ENCODE measurements at places on chromosomes 16 and 17.

GRCh38 chr17:63267846-63268245 lies 178.3 kb downstream of the CYB561 start:
- DNase-seq = no peak

GRCh38 chr17:35073183-35073790 lies 9.8 kb upstream of the RFFL start:
- DNase-seq = no peak

GRCh38 chr16:84056933-84057332 lies 14.3 kb upstream of the SLC38A8 start:
- no peak for DNase-seq

DNA sequence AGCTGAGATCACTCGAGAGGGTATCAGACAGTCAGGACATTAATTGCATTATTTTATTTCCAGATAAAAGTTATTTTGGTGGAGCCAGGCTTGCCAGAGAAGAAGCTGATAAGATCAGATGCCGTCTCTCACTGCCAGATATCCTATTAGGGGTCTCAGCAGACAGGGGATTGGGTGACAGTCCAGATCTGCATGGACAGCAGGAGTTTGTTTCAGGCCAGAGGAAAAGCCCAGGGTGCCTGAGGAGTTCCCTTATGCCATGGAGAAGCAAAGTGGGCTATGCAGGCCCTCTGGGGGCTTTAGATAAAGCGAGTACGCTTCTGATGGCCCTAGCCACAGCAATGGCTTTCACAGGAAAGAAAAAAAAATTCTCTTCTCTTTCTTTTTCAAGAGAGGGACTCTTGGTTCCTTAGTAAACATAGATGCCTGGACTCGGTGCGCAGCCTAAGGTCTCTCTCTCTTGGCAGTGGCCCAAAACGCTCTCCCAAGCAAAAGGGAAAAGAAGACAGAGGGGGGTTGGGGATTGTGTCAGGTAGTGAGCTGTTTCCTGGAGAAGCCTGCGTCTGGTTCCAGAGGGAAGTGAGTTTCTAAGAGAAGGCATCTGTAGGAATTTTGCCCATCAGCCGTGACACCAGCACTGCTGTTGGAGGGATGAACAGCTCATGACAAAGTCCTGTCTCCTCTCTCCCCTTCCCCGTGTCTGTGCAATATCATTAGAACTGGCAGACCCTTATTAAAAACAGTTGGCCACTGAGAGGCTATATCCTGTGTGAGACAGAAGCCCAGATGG lies 166.3 kb upstream of the FOXF1 start:
- DNase-seq = no peak

GRCh38 chr17:60610473-60610872 lies 10.5 kb downstream of the PPM1D start:
- no peak for DNase-seq

GRCh38 chr16:11253009-11253994 lies 2.7 kb downstream of the SOCS1 start:
- DNase-seq = no peak

- no peak for DNase-seq
Measured at GRCh38 chr17:75684924-75685323, 17.8 kb downstream of the SAP30BP start.

DNA sequence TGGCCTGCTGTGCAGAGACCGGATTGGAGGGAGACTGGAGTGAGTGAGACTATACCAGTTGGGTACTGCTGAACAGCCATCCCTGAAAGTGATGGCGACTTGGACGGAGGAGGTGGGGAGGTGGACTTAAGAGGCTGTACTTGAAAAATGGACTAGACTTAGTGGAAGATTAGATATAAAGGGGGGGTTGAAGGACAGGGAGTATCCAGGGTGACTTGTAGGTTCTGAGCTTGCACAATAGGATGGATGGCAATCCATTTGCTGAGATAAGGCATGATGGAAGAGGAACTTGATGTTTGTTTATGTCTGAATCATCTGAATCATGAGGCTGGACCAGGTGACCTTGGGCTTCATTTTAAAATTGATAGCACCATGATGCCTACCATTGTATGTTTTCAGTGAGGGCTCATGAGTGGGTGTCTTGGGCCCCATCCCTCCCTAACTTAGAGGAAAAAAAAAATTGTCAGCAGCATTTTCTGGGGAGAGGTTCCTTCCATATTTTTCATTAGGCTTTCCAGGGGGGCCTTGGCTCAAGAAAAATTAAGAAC lies 41.2 kb downstream of the PRKCA start:
- DNase-seq = peak; percentile 30

- DNase-seq = peak; percentile 45
Measured at GRCh38 chr16:81513204-81514040, 68.8 kb downstream of the CMIP start.

- peak; percentile 93 for DNase-seq
Measured at GRCh38 chr17:73342050-73342522, 30.3 kb upstream of the CDC42EP4 start.

- DNase-seq = no peak
Measured at GRCh38 chr17:81429821-81430551, 34.7 kb downstream of the BAHCC1 start.

- DNase-seq = no peak
Measured at GRCh38 chr17:58065238-58065637, 18.0 kb upstream of the DYNLL2 start.

- peak; percentile 52 for DNase-seq
Measured at GRCh38 chr16:85492295-85492864, 120.7 kb upstream of the GSE1 start.

- no peak for DNase-seq
Measured at GRCh38 chr16:75575958-75576357, 9.8 kb downstream of the GABARAPL2 start.

DNA sequence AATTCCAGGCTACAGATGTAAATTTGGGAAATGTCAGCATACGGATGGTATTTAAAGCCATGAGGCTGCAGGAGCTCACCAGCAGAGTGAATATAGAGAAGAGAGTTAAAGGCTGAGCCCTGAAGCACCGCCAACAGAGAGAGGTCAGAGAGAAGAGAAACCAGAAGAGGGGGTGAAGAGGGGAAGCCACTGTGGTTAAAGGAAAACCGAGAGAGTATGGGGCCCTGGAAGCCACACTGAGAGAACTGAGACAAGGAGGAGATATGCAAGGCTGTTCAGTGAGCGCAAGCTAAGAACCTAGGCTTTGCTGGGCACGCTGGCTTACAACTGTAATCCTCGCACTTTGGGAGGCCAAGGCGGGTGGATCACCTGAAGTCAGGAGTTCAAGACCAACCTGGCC lies 24.6 kb downstream of the COPRS start:
- no peak for DNase-seq

DNA sequence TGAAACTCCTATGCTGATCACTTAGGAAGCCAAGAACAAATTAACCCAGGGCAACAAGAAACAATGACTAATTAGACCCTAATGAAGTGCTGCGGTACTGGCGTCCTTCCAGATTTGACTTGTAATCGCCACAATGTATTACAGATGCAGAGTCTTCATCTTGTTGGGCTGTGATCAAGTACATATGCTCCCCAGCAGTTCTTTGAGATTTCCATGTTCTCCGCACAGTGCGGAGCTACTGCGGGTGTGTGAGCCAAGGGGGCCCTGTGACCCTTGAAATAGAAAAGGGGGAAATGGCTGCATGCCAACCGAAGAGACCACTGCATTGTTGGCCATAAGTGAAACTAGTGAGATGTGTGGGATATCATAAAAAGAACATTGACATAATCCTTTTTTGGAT lies 469.9 kb downstream of the MAF start:
- DNase-seq = no peak

- no peak for DNase-seq
Measured at GRCh38 chr17:62596662-62597061, 30.8 kb upstream of the MRC2 start.

GRCh38 chr16:73233846-73234424 lies 186.0 kb upstream of the ZFHX3 start:
- DNase-seq = no peak

- no peak for DNase-seq
Measured at GRCh38 chr16:2808181-2808580, 8.9 kb upstream of the PRSS21 start.

DNA sequence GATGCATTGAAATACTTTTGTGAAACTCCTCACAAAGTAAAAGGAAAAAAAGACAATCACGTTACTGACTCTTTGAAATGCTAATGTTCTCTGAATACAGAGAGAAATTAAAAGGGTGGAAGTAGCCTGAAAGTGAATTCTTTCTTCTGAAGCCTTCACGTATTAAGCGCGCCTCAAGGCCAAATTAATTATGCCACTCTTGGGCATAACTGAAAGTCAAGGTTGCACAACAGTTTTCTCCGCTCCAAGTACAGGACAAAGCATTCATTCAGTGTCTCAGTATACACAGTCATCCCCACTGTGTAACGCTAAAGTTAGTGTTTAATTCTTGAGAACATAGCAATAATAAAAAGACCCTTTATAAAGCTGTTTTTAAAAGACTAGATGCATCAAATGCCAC lies 21.5 kb downstream of the PARN start:
- peak; percentile 53 for DNase-seq

GRCh38 chr16:66610111-66610820 lies 5.8 kb downstream of the CMTM3 start:
- no peak for DNase-seq

Measured in renal cortical epithelial cell (primary cell).